EH (cell line): ENCODE measurements at places on chromosomes 6 and 20.

GRCh38 chr6:116579143-116579542 is 7.8 kb downstream of the RWDD1 start:
- peak; percentile 28 for DNase-seq

DNA sequence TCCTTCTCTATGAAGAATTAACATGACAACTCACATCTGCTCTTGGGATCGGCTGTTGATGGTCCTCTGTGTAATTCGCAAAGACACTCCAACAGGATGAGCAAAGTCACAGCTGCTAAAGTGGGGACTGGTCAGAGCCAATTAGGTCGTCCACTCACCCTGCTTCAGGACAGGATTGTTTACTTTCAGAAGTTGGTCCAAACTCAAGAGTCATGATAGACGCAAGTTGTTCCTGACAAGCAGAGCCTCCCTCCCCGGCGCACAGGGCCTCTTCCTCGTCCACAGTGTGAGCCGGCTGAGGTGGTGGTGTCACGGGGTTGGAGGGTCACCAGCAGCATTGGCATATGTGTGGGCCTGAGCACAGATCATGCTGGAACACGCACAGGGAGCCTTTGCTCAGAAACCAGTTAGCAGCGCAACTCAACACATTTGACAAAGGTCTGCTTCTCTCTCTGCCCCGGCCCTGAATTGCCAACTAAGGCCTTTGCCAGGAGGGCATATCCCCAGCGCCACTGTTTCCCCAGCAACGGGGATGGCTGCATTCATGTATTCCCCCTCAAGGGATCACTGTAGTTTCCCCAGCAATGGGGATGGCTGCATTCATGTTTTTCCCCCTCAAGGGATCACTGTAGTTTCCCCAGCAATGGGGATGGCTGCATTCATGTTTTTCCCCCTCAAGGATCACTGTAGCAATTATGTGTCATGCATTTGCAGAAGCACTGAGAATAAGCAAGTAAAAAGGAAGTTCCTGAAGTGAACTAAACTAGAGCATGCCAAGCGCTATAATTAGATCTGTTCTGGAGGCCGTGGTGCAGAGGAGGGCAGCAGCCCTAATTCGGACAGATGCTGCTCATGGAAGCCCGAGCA is 111.7 kb downstream of the THBS2 start:
- peak; percentile 74 for DNase-seq

- no peak for DNase-seq
These were observed 181.4 kb upstream of the UST start for GRCh38 chr6:148565321-148565926.

- DNase-seq, result no peak
These were observed 66.2 kb downstream of the SOBP start for GRCh38 chr6:107556082-107556481.

DNA sequence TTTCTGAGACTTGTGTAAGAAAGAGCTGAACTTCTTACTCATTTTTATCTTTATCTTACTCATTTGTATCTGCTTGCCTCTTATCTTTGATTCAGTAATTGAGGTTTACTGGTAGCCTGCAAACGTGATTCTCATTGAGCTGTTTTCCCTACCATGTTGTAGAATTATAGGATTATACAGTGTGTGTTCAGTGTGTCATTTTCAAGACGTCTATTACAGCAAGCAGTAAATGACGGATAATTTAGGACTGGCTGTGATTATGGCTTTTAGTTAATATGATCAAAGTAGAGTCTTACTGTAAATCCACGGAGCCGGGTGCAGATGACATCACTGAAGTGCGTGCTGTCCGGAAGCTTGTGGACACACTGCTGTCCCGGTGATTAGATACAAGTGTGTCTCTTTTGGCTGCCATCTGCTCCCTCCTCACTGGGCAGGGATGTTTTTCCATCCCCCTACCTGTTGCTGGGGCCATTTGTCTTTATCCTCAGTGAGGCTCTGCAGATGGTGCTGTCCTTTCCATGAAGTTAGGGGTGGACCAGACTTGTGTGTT is 6.0 kb downstream of the NELFCD start:
- DNase-seq, result no peak

DNA sequence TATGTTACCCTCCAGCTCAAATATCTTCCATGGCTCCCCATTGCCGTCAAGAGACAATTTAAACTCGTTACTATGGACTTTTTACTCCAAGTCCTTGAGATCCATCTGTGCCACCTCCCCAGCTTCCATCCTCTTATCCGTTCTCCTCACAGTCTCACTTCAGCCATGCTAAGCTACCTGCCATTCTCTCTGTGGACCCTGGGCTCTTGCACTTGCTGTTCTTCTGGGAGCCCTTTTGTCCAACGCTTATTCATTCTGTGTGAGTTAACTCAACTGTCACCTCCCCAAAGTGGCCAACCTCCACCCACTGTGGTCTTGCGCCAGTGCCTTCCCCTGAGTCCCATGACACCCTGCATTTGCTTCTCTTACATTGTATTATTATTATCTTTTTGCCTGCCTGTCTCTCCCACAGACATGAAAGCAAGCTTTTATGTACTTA is 132.4 kb downstream of the BCAS1 start:
- no peak for DNase-seq

DNA sequence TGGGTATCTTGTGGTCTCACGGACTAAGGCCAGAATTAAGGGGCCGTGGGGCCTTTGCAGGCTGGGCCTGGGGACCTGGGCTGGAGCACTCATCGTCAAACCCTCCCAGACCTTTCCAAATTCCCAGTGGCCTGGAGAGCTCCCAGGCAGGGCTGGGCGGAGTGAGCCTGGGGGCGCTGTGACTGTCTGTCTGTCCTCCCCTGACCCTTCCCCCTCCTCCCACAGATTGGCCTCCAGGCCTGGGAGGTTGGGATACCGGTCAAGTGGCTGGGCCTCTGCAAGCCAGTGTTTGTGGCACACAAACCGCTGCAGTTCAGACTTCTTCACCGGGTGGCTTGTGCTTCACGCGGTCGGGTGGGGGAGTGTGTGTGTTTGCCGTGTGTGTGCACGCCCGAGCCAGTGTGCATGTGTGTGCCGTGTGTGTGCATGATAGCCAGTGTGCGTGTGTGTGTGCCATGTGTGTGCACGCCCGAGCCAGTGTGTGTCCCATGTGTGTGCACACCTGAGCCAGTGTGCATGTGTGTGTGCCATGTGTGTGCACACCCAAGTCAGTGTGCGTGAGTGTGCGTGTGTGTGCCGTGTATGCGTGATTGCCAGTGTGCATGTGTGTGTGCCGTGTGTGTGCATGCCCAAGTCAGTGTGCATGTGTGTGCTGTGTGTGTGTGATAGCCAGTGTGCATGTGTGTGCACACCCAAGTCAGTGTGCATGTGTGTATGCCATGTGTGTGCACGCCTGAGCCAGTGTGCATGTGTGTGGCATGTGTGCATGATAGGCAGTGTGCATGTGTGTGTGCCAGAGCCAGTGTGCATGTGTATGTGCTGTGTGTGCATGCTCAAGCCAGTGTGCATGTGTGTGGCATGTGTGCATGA is 6.3 kb downstream of the RBBP8NL start:
- DNase-seq, result no peak

DNA sequence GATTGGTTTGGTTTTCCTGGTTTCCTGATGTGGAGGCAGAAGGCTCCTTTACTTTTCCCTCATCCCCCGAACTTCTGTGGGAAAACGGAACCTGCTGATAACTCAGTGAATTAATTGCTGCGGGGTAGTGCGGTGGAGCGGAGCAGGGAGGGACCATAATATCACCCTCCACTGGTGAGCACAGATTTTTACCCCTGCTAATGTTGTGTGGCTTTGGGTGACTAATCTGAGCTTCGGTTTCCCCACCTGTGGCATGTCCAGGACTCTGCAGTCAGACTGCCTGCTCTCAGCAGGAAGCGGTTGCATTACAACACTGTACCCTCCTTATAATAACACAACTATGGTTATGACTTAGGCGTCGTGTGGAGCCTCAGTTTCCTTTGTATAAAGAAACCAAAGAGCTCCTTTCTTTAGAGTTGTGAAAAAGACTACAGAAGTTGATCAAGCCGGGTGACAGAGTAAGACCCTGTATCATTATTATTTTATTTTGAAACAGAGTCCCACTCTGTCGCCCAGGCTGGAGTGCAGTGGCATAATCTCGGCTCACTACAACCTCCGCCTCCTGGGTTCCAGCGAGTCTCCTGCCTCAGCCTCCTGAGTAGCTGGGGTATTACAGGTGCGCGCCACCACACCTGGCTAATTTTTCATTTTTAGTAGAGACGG is 2.2 kb upstream of the ID1 start:
- DNase-seq, result peak; percentile 84

GRCh38 chr6:21537637-21538036 is 55.9 kb upstream of the SOX4 start:
- no peak for DNase-seq

DNA sequence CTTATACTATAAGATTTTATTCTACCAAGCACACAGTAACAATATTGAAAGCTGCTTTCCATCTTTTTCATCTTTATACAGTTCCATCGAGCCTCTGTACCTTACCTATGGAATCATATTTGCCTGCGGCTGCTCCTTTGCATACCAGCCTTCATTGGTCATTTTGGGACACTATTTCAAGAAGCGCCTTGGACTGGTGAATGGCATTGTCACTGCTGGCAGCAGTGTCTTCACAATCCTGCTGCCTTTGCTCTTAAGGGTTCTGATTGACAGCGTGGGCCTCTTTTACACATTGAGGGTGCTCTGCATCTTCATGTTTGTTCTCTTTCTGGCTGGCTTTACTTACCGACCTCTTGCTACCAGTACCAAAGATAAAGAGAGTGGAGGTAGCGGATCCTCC is 89.8 kb downstream of the SLC16A10 start:
- no peak for DNase-seq

- DNase-seq, result no peak
These were observed 37.4 kb upstream of the ARMH2 start for GRCh38 chr6:24836109-24836508.

DNA sequence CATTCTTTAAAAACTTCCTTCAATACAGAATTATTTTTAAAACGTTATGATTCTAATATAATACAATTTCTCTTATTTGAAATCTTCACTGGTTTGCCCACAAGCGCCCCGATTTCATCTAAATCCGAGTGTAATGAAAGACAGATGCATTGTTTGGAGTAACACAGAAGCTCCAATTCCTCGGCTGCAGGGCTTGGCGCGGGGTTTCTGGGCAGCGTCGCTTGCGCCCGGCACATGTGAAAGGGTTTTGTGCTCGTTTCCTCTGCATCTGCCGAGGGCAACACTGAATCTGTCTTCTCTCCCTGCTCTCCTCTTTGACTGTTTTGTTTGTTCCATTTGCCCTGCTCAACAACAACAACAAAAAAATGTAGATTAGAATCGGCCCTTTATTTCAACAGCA is 248.6 kb upstream of the QKI start:
- DNase-seq, result no peak

DNA sequence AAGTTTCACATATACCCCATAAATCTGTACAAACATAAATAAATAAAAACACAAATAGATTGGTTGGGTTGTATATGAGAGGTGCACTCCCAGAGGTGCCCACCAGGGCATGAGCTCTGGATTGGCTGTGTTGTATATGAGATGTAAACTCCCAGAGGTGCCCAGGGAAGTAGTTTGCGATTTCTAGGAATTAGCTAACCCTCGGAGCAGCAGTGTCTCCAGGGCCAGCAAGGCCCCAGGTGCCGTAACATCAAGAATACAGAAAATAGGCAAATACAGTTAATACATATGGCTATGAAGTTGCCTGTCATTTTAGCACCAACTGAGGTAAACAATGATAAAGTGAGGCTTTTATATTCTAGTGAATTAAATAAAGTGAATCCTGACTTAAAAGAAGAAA is 5.4 kb upstream of the GINM1 start:
- DNase-seq, result no peak

DNA sequence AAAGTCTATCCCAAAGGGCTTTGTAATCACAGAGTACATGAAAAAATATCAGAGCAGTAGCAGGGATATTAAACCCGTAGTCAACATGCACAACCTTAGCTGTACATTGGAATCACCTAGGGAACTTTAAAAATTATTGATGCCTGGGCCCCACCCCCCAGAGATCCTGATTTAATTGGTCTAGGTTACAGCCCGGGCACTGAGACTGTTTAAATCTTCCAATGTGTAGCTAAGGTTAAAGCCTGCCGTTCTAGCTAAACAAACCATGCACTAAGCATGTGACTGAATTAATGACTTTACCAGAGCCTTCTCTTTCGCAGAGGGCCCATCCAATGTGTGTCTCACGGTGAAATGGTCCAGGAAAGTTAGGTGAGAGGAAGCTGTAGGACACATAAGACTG is 14.1 kb upstream of the JAG1 start:
- DNase-seq, result no peak

DNA sequence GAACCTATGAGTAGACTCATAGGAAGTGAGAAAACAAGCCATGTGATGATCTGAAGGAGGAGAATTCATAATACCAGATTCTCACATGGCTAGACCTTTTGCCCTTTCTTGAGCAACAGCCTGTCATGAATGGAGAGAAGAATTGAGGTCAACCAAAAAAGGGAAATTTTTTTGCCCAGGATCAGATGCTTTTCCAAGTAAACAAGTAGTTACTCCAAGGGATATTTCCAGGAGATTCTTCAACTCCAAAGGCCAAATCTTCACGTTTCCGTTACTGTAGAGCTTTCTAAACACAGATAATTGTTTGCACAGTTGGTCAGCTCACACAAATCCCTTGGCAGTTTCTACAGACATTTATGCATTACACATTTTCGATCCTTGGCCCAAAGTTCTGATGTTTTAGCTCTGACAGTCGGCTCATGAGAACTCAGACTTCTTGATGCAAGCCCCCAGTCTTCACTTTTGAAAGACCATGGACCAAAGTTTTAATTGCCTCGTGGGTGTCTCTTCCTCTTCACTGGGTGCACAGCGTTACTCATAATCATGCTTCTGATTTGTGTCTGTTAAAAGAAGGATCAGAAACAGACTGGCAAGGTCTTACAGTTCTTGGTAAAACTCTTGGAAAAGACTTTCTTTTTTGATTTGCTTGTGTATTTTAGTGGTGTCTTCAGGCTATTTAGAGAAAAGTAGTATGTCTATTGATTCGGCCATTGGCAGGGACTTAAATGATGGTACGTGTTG is 115.0 kb downstream of the TSHZ2 start:
- DNase-seq, result no peak

DNA sequence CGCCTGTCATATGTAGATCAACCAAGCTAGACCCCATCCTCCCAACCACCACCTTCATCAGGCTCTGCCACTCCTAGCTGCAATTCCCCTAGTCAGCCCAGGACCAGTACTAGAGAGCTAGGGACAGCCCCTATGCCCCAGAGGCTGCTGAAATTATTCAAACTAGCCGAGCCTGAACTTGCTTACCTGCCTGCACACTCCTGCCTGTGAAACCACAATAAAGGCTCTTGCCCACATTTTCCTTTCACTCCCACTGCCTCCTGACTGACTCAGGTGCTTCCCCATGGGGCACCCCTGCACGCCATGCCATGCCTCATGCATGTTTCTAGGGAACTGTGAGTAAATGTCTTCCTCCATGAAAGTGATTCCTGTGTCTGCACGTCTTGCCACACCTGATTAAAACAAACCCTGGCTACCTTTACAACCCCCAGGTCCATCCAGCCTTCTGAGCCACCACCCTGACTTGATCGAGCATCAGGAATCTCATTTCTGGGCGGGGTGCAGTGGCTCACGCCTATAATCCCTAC is 66.5 kb upstream of the IER3 start:
- no peak for DNase-seq

DNA sequence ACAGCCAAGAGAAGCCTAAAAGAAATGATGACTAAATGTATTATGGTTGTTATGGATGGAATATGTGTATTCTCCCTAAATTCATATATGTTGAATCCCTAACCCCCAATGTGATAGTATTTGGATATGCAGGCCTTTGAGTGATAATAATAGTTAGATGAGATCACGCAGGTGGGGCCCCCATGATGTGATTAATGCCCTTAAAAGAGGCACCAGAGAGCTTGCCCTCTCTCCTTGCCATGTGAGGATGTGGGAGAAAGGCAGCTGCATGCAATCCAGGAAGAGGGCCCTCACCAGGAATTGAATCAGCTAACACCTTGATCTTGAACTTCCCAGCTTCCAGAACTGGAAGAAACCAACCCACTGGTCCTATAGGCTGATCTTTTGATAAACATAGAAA is 190.6 kb upstream of the TCF21 start:
- DNase-seq, result no peak
